ENCODE measurements at places on chromosomes 3 and 15.

GRCh38 chr15:60083318-60083717, 79.2 kb downstream of the FOXB1 start:
- DNase-seq: no peak

GRCh38 chr3:58272891-58273290, 33.2 kb upstream of the RPP14 start:
- no peak for DNase-seq

- DNase-seq: no peak
Measured at GRCh38 chr15:80076321-80077318, 17.1 kb downstream of the ZFAND6 start.

DNA sequence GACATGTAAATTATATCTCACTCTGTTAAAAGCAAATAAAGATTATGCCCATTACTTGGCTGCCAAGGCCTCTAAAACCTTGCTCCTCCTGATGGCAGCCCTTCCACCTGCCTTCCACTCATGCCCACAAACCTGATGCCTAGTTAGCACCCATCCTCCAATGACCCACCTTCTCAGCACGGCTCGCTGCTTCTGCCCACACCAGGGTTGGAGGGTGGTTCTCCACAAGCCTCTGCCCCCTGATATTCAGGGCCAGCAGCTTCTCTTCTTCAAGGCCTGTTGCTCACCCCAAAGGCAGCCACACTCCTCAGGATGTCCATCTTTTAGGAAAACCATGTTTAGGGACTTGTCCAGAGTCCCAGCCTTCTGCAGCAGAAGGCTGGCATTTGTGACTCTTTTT, 263.4 kb upstream of the TLE3 start:
- no peak for DNase-seq

GRCh38 chr3:168514252-168514651, 418.5 kb upstream of the GOLIM4 start:
- DNase-seq: no peak

GRCh38 chr15:85497172-85497569, 116.8 kb downstream of the AKAP13 start:
- DNase-seq: no peak

- no peak for DNase-seq
Measured at GRCh38 chr15:25892126-25892525, 29.0 kb upstream of the ATP10A start.

DNA sequence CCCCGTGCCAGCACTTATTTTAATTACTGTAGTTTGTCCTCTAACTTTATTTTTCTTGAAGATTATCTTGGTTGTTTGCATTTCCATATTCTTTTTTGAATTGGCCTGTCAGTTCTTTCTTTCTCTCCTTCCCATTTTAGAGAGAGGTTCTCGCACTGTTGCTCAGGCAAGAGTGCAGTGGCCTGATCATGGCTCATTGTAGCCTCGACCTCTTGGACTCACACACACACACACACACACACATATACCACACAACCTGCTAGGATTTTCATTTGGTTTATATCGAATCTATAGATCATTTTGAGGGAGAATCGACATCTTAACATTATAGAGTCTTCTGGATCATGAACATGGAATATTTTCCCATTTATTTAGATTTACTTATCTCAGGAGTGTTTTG, 8.7 kb downstream of the FEM1B start:
- no peak for DNase-seq

GRCh38 chr3:56321383-56321782, 146.9 kb downstream of the ERC2 start:
- DNase-seq: no peak

- DNase-seq: no peak
Measured at GRCh38 chr3:71517271-71517791, 66.2 kb downstream of the FOXP1 start.

DNA sequence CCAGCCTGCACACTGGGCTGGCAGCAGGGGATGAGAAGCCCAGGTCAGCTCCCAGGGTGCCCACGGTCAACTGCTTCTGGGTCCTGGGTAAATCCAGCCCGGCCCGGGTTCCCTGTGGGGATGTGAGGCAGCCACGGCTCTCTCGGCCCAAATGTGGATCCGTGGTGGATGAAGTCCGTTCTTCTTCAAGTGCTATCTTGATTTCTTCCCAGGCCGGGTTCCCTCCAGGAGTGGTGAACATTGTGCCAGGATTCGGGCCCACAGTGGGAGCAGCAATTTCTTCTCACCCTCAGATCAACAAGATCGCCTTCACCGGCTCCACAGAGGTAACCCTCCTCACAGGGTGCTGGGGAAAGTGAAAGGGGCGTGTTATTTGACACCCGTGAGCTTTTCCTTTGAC, 16.1 kb downstream of the ALDH1A3 start:
- no peak for DNase-seq

GRCh38 chr15:70311821-70312220, 214.1 kb upstream of the TLE3 start:
- no peak for DNase-seq

- no peak for DNase-seq
Measured at GRCh38 chr15:72614810-72615532, 39.5 kb upstream of the GOLGA6B start.

DNA sequence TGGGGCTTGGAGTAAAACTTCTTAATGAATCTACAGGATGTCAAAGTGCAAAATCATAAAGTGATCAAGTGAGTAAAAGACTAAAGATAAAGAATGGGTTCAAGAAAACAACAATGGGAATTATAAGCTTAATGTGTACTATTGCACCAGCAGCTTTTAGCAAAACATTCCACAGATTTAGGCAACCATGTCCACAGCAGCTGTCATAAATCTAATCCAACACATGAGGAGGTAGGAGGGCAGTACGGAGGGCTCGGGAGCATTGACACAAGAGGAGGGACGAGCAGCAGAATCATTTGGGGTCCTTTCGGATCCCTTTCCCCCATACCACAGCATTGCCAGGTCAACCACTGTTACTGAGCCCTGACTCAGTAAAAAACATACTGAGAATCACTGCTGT, 464.3 kb upstream of the WNT5A start:
- DNase-seq: no peak

DNA sequence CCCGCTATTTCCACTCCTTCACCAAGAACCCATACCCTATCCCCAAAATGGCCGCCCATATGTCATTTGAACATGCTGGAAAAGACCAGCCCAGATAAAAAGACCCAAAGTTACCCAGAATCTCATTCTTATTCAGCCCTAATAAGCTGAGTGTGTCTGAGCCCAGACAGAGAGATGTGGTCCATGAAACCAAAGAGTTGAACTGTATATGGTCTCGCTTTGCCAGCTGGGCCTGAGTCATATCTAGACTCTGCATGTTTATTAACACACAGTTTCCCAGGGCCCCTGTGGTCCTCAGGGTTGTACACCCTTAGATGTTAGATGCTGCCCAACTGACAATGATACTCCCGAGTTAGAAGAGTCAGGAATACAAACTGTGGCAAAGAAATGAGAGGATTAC, 201.9 kb upstream of the STRIT1 start:
- no peak for DNase-seq

GRCh38 chr3:58748024-58748423, 81.5 kb upstream of the FAM3D start:
- DNase-seq: no peak
